ENCODE measurements at places on chromosomes 7 and 10.
A peak's percentile ranks its signal among the peaks of the same experiment; 100 is the strongest.

GRCh38 chr7:28465697-28466096, 53.4 kb downstream of the CREB5 start:
- no peak for DNase-seq

DNA sequence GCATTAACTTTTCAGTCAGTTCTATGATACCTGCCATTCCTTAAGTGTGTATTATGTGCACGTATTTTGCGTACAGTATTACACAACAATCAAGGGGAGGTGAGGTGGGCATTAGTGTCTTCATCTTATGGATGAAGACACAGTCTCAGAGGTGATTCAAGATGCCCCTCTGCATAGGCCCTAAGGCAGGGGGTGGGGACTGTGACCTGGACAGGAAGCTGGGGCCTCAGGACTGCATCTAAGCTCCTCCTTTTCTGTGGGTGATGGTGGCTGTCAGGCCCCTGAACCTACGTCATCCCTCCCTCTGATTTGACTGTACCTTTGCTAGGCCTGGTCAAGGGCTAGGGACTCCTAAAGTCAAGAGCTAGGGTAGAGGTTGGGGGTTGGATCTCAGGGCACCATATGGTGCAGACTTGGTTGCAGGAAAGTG, 38.9 kb downstream of the HK1 start:
- DNase-seq, result no peak

DNA sequence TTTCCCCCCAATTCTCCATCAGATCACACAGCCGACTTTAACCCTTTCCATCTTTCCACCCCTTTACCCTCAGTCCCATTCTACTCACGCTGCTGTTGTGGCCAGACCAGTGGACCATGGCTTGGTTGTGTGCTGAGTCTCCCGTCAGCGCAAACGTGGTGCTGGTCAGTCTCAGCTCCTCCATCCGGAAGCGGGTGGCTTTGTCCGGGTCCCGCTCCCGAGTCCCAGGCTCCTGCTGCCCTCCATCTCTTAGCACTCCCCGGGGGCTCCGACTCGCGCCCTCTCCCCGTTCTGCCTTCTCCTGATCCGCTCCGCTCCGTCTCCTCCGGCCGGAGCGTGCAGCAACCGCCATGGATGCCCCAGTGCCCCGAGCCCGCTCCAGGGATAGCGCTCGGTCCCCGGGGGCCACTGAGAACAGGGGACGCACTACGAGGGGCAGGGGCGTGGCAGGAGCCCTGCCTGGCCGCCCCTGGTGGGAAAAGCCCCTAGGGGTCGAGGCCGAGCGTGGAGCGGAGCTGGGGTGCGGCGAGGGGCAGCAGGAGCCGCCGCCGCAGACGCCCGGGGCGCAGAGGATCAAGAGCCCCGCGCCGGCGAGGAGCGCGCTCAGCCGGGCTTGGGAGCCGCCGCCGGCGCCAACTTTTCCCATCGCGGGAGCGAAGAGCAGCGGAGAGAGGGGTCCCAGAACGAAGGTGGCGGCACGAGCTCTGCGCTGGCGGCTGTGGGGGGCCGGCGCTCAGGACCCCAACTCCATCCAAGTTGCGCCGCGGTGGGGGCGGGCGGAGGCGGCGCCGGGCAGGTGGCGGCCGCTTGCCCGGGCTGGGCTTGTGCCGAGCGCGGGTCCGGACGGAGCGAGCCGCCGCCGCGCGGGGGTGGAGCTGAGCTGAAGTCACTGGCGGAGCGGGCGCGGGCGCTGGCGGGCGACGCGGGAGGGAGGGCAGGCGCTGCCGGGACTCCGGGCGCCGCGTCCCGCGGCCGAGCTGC, at the start of gene SORCS1:
SORCS1 (minus strand) TSS at position 826 of the 981 bp plus-strand sequence.
- DNase-seq, result peak; percentile 42

- DNase-seq, result peak; percentile 55
Measured at GRCh38 chr7:150948791-150949251, 29.3 kb downstream of the KCNH2 start.

- no peak for DNase-seq
Measured at GRCh38 chr10:77012812-77013500, 624.7 kb downstream of the KCNMA1 start.

GRCh38 chr10:92208736-92209135, 82.1 kb downstream of the CPEB3 start:
- no peak for DNase-seq

GRCh38 chr10:78982726-78983125, 86.0 kb upstream of the ZMIZ1 start:
- no peak for DNase-seq

GRCh38 chr7:101884671-101885596, 67.5 kb downstream of the CUX1 start:
- DNase-seq, result no peak

DNA sequence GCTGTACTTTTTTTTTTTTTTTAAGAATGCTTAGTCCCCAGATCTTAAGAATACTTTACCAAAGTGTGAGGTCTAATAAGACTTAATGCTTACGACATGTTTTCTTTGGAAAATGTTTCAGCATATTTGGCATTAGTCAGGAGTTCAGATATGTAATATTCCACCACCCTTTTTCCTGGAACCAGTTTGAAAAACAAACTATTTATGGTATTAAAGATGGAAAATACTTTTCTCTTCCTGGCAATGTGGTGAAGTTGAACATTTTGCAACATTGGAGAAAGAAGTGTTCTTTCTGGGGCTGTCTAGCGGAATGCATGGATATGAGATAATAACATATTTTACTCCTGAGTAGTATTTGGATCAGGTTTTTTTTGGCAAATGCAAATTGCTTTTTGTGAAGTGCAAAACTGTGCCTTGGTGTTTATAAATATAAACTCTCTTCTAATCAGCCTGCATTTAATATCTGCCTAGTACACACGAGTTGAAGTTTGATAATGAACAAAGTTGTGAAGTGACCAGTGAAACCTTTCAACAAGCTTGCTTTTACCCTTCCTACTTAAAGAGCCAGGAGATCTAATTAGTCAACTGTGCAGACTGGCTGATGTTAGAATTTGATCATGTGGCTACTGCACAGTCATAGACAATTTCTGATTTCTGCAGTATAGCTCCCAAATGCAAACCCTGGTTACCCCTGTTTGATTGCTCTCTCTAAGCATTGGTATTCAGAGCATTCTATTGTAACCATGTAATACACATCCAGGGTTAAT, 20.9 kb downstream of the MAP3K8 start:
- no peak for DNase-seq

GRCh38 chr7:95897557-95898251, 125.3 kb downstream of the DYNC1I1 start:
- DNase-seq, result no peak

- DNase-seq, result no peak
Measured at GRCh38 chr10:31347705-31348104, 28.7 kb downstream of the ZEB1 start.

DNA sequence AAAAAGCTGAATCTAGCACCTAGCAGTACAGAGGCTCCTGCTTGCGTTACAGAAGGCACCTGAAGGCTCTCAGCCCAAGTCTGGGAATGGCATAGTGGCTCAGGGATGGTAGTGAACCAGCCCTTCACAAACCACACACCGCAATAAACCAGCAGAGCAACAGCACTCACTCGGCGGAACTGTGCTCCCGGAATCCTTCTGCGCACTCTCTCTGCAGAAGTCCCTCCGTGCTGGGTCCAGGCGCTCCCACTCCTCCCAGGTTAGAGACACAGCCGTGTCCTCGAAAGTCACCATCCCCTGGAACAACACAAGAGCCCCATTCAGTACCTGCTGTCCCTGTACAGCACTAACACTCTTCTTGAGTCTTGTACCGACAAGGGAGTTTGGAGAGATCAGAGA, 1.5 kb downstream of the ZNF394 start:
- DNase-seq, result no peak

- DNase-seq, result no peak
Measured at GRCh38 chr7:27518561-27519350, 143.9 kb downstream of the HIBADH start.

DNA sequence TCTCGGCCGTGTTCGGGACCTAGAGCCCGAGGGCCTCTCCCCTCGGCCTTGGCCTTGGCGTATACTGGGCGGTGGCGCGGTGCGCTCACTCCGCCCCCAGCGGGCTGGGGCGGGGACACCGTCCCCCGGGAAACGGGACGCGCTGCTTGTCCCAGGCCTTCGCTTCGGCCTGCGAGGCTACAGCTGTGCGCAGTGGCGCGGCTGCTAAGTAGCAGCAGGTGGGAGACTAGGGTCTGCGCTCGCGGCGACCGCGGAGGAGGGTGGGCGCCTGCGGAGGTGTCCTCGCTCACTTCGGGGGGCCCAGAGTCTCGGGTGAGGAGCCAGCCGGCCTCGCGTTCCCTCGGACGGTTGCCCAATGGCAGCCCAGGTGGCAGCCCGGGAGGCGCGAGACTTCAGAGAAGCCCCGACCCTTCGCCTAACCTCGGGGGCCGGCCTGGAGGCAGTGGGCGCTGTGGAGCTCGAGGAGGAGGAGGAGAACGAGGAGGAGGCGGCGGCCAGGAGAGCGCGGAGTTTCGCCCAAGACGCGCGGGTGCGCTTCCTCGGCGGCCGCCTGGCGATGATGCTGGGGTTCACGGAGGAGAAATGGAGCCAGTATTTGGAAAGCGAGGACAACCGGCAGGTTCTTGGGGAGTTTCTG, at the start of gene DNAH11:
DNAH11 (plus strand) TSS at position 149 of the 637 bp plus-strand sequence; CDS start at position 356, 207 bp downstream.
- no peak for DNase-seq

DNA sequence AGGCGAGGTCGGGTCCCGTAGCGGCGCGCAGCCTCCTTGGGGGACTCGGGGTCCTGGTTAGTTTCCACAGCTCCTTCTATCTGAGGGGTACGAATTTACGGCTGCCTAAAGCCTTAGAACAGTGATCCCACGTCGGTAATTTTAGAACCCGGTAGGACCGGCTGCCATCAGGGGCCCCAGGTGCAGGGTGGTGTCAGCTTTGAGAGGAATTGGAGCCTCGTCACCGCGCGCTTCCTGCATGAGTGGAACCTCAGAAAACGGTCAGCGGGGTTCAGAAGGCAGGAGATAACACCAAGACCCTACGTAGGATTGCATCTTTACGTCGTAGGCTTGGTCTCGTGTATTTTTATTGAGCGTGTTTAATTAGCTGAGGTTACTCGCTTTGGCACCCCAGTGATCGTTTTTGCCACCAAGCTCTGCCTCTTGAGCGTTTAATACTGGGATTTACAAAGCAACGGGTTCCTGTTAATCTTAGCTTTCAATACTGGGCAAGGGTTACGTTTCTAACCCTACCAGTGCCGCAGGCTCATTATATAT, 443 bp downstream of the RNF32 start:
- DNase-seq, result no peak

GRCh38 chr7:158595068-158595467, 7.4 kb upstream of the PTPRN2 start:
- no peak for DNase-seq

Measured in RWPE2 (cell line).